Right ventricle myocardium superior (tissue), 1 donor: ENCODE measurements at places on chromosomes 12 and 14.

GRCh38 chr12:82872088-82872487, 185.4 kb downstream of the TMTC2 start:
- no peak for DNase-seq

DNA sequence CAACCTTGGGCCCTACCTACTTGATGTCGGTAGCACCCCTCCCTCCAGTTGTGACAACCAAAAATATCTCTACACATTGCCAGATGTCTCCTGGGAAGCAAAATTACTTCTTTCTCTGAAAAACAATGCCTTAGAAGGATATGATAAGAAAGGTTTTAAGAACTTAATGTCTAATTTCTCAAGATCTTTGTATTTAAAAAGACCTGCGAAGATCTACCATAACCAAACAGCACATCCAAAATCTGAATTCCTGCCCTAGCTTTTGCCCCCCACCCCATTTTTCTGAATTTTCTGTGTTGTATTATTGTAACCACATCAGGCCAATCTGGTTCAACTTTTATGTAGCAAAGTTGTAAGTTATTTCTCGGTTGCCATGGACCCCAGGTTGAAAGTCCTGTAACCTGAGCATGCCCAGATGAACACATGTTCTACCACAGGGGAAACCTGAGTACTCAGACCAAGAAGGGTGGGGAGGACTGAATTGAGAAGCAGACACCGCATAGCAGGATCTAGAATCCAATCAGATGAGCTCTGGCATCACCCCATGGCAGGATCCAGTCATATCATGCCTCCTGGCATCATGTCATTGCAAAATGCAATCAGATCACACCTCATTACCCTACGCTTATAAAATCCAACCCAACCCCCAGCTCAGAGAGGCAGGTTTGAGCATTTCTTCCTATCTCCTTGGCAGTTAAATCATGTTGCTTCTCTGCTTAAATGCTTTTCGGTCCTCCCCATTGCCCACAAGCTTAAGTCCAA, 8.7 kb downstream of the TMEM253 start:
- no peak for DNase-seq

GRCh38 chr12:122457627-122458026, 35.2 kb upstream of the CLIP1 start:
- DNase-seq = no peak

GRCh38 chr12:53961025-53961761, 6.5 kb downstream of the HOXC12 start:
- no peak for DNase-seq

- no peak for DNase-seq
Measured at GRCh38 chr14:51443195-51444018, 203.4 kb downstream of the TMX1 start.

GRCh38 chr12:74871817-74872216, 334.2 kb downstream of the ATXN7L3B start:
- no peak for DNase-seq

DNA sequence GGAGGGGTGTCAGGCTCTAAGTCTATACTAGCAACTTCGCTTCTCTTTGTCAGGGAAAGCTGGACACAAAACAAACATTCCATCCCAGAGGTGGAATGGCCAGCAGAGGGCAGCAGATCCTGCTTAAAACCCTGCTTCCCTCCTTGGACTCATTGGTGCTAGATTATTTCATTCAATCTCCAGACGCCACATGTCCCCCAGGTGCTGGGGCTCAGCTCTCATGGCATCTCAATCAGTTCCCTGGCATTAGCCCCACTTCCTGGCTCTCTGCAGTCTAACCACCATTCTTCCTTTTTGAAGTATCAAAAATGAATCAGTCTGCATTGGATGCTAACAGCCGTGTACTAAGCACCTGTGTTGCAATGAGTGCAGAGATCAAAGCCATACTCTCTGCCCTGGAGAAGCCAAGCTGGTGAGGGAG, 8.1 kb upstream of the PPP1R1A start:
- peak; percentile 76 for DNase-seq

- no peak for DNase-seq
Measured at GRCh38 chr12:124545508-124546418, 21.6 kb downstream of the NCOR2 start.

GRCh38 chr12:66587912-66588311, 91.0 kb downstream of the GRIP1 start:
- no peak for DNase-seq

DNA sequence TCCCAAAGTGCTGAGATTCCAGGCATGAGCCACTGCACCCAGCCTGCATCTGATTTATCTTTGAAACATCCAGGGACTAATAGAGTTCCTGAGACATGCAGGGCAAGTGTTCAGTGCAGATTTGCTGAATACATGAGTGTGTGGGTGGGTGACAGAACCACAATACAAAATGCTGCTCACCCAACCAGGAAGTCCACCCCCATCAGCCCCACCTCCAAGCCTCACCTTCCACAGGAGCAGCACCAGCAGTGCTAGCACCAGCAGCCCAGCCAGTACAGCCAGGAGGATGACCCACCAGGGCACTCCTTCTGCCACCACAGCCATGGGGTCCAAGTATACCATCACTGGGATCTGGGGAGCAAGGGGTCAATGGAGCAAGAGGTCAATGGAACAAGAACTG, 20.0 kb downstream of the ITGA7 start:
- DNase-seq = no peak

DNA sequence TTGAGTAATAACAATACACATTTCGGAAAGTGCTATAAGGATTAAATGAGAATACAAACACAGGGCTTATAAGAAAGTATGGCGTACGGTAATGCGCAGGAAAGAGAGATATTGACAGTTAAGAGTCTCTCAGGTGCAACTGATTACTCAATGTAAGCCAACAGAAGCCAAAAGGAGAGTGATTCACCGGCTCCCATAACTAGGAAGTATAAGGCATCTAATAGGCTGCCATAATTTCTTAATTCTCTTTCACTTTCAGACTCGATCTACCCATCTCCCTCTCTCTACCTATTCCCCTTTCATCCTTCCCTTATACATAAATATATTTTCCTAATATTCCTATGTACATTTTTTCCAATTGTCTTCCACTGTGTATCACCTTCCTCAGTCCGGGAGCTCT, 90.0 kb downstream of the MDGA2 start:
- DNase-seq = no peak

DNA sequence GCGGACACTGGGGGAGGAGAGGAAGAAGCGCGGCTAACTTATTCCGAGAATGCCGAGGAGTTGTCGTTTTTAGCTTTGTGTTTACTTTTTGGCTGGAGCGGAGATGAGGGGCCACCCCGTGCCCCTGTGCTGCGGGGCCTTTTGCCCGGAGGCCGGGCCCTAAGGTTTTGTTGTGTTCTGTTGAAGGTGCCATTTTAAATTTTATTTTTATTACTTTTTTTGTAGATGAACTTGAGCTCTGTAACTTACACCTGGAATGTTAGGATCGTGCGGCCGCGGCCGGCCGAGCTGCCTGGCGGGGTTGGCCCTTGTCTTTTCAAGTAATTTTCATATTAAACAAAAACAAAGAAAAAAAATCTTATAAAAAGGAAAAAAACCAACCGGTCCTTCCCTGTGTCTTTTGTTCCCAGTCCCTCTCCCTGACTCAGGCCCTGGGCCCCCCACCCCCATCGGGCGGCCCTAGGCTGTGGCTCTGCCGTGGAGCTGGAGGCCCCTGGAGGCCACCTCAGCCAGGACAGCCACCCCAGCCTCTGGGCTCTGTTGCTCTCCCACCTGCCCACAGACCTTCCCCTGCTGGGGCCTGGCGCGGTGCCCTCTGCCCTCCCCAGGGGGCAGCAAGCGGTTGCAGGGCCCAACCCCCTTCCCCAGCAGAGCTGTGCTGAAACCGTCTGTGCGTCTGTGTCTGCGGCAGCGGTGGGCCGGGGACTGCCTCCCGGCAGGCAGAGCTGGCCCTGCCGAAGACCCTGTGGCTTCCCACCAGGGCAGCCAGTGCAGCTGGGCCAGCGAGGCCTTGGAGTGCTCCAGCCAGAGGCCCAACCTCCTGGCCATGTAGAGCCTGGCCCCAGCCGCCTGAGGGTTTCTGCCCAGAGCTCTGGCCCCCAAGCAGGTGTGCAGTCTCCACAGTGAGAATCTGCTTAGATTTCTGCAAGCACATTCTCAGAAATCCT, 4.0 kb upstream of the CRIP2 start:
- no peak for DNase-seq

GRCh38 chr14:32039401-32040030, 37.6 kb upstream of the ARHGAP5 start:
- DNase-seq = no peak

- no peak for DNase-seq
Measured at GRCh38 chr12:54164387-54165145, 24.2 kb downstream of the SMUG1 start.

- DNase-seq = peak; percentile 63
Measured at GRCh38 chr12:49923035-49923644, 19.4 kb upstream of the FAIM2 start.
